Stimulated activated CD4-positive, alpha-beta T cell treated with anti-CD3 and anti-CD28 coated beads, Interleukin-1b, Interleukin-23, amount 100 ng/mL, for 1 hour (primary cell): ENCODE measurements at places on chromosomes 1 and 21.

DNA sequence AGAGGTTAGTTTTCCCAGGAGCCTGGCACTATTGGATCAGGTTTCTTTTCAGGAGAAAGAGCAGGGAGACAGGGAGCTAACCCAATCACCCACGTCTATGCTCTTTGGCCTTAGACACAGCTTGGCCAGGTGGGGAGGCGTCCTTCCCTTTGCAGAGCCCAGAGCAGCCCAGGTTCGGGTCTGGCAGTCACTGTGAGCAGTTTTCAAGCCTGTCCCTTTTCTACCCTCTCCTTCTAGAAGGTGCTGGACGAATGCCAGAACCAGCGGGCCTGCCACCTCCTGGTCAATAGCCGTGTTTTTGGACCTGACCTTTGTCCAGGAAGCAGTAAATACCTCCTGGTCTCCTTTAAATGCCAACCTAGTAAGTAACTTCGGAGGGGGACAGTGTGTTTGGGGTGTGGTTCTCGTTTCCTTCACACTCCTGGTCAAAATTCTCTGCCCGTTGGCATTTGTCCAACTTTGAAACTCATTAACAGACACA lies 44.9 kb downstream of the EVA1C start:
- DNase-seq = no peak

DNA sequence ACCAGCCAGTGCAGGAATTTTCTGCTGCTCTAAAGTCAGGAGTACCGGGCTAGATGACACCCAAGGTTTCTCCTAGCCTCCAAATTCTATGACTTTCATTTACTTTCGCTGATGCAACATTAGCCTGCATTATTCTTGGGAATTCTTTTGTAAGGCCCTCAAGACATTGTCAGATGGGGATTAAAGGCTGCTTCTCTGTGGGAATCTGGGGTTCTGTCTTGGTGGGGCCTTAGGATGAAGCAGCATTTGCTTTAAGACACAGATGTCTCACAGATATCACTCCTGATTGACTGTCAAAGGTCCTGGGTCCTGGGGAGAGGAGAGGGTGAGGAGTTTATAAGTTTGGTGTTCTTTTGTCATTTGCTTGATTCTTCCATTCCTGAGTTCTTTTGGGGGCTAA lies 11.6 kb downstream of the PKP1 start:
- no peak for DNase-seq

DNA sequence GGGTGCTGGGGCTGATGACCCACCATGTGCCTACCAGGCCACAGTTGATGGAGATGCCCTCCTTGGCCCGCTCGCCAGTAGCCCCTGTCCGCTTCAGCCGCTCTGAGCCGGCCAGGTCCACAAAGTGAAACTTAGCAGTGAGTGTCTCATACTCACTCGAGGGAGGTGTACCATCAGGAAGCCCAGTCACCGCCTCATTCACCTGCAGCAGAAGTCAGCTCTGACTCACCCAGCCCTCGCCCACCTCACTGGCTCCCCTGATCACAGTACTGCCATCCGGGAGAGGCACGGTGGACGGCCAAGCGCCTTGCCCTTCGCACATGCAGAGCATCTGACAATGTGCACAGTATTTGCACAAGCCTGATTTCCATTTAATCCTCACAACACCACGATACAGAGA lies 18.8 kb downstream of the KIF21B start:
- DNase-seq = no peak

- DNase-seq = no peak
These were observed 138.5 kb upstream of the SYT6 start for GRCh38 chr1:114292194-114292593.

DNA sequence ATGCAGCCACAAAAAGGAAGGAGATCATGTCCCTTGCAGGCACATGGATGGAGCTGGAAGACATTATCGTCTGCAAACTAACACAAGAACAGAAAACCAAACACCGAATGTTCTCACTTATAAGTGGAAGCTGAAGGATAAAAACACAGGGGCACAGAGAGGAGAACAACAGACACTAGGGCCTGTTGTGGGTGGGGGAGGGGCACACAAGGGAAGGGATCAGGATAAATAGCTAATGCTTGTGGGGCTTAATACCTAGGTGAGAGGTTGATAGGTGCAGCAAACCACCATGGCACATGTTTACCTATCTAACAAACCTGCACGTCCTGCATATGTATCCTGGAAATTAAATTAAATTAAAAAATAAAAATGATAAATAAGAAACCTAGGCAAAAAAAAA lies 969.9 kb downstream of the TTLL7 start:
- no peak for DNase-seq

DNA sequence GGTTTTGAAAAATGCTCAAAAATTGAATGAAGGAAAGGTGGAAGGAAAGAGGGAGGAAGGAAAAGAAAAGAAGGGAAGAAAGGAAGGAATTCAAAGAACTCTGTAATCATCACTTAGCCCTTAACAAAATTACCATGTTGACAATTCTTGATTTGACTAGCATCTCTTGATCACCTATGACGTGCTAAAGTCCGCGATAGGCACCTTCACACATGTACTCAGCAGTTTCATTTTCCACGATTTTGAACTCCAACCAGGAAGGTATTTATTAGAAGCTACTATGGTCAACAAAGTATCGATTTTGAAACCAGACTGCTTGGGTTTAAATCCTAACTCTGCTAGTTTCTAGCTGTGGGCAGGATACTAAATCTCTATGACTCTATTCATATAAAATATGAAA lies 146.9 kb downstream of the DAB1 start:
- no peak for DNase-seq

DNA sequence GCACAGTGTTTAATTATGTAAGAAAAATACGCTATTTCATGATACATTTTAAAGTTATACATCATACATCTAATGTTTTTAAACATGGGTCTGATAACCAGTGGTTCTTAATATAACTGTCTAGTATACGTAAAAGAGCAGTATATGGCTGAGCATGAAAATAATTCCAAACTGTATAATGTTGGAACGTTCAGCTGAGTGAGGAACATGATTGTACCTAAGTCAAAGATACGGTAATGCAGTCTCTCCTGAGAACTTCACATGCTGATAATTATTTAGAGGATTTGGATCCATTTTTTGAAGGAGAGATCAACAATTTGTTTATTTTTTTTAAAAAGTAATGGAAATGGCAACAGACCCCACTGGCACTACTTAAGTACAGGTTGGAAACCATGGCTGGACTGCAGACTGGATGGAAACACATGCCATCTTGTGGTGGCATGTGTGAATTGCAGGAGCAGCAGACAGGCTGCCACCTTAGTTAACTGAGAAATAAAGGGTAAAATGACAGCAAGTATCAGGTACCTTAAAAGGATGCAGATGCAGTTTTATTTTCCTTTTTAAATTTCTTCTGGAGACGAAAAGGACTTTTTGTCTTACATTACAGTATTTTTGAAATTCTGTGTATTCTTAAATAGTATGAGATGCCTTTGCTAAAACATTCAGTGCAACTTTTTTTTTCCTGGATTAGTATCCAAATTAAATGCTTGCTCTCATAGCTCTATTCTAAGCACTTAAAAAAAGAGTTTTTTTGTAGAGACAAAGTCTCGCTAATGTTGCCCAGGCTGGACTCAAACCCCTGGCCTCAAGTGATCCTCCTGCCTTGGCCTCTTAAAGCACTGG lies 73.8 kb downstream of the MTR start:
- peak; percentile 2 for DNase-seq

DNA sequence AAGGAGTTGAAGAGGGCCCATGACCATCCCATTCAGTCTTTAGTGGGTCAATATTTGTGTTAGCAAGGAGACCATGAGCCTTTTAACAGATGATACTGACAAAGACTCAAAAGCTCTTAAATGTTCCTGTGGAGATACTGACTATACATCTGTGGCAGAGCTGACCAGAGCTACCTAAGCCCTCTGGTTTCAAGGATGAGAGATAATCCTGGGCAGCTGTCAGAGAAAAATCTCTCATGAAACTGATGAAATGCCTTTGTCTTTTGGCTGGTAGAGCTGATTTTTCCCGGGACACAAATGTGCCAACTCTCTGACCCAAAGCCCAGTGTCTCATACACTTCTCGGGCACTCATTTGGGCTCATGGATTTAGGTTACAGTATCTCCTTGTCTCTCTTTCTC lies 100.9 kb downstream of the XCL2 start:
- DNase-seq = no peak

DNA sequence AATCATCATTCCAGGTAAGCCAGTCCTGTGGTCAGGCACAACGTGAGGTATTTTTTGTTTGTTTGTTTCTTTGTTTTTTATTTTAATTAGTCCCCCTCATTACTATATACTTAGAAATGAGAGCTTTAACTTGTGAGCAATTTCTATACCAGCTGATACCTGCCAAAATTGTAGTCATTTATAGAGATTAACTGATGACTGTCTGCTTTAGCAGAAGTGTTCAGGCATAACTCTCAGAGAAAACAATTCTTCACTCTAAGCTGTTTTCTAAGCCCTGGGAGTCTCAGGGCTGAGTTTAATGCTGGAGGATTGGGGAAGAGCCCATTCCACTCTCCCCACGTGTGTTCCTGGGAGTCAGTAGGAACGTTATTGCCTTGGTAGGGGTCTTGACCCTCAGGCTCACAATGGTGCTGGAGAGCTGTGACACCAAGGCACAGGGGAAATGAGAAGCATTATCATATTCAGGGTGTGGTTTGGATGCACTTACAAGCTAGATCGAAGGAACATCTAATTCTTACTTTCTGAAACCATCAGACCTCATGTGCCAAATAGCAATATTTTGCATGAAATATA lies 168.2 kb downstream of the CLIC6 start:
- no peak for DNase-seq

- no peak for DNase-seq
These were observed 70.0 kb downstream of the IL23R start for GRCh38 chr1:67236277-67236676.

DNA sequence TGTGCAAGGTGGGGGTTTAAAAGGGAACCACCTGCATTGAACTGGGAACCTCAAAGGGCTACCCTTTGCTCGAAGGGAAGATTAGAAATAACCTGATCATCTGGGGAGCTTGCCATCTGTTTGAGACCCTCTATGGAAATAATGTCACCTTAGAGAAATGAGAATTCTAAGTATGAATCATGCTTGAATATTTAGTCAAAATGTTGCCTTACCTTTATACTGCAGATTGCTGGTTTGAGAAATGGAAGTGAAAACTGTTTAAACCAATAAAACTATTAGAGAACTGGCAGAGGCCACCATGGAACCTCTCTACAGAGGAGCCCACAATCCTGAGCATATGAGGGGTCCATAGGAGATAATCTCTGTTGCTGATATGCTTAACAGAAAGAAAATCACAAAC lies 131.2 kb upstream of the FAM78B start:
- no peak for DNase-seq

DNA sequence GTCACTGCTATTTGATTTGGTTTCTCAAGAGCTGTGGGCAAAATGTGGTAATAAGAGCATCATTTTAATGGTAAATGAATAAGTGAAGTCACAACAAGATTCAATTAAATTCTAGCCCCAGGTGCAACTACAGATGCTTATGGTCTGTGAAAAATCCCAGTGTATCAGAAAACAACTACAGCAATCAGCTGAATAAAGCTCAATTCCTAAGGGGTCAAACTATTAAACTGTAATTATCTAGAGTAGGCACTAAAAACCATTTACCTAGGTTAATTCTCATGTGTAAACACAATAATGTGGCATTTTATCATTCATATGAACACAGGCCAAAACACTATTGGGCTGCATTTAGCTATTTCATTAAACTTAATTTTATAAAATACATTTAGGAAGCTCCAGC lies 9.6 kb downstream of the TARBP1 start:
- DNase-seq = no peak

- no peak for DNase-seq
These were observed 4.5 kb downstream of the NCDN start for GRCh38 chr1:35561972-35562680.

DNA sequence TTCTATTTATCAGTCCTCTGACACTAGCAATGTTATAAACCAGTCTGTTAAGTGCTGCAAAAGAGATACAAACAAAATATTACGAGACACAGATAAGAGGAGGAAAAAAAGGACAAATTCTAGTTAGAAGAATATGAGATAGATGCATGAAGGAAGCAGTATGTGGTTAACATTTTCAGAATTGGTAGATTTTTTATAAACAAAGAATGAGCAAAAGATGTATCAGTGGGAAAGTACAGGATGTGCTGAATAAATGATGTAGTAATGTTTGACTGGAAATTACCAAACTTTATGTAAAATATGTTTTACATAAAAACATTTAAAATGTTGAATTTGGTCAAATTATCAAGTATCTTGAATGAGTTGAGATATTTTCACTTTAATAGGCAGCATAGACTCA lies 574.2 kb downstream of the NUF2 start:
- DNase-seq = no peak

DNA sequence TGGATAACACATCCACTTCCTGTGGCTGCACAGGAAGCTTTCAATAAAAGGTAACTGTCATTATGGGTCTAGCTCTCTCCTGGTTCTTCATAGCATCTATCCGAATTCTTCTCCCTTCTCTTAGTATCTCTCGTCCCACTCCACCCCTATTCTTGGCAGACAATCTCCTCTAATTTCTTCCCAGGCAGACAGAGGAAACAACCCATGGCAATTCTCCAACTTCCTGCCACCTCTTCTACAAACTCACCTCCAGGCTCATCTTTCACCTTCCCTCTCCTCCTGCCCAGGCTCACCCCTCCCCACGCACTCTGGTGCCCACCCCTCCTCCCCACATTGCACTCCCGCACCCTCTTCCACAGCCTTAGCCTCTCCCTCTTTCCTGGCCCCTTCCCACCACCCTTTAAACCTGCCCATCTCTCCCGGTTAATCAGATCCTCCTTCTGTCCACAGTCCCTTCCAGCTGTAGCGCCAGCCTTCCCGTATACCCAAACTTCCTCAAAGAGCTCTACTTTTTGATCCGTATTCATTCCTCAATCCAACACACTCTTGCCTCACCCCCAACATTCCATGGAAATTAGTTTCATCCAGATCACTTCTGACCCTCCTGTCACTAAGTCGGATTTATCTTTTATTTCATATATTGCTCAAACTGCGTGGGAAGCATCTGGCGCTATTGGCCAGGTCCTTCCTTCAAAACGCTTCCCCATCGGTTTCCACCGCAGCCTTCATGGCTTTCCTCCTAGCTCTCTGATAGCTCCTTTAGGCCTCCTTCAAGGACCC lies 25.9 kb downstream of the SHISA4 start:
- no peak for DNase-seq
